Activated CD4-positive, alpha-beta T cell treated with anti-CD3 and anti-CD28 coated beads, Interleukin-2, amount 10 ng/mL, durations not matched to agents 24 days and 14 days (primary cell): ENCODE measurements at places on chromosomes 3 and 15.

DNA sequence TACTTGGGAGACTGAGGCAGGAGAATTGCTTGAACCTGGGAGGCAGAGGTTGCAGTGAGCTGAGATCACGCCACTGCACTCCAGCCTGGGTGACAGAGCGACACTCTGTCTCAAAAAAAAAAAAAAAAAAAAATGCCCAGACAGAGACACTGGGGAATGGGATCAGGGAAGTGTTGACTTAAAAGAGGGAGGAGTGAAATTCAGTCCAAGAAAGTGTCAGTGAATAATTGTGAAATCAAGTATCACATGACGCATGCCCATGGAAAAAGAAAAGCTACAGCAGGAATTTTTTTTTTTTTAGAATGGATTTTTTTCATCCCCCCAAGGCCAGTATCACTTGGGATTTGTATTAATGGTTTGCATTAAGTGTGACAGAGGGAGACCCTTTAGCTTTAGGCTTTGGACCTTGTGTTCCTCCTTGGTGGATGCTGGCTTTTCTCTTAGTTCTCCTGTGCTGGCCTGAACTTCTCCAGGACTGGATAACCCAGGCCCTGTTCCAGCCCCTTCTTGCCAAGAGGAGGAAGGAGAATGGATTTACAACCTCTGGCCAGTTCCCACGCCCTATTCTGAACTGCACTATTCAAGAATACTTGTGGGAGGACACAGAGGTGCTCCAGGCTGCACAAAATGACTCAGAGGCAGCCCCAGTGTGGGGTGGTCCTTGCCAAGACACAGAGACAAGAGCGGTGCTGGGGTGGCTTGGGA is 36.7 kb upstream of the ZNF774 start:
- peak overlapping the region; percentile 1 for H3K27ac ChIP-seq
- H3K36me3 ChIP-seq, result no peaks in the 10 kb centered on the region
- H3K4me3 ChIP-seq, result no peak overlapping the region
- H3K4me1 ChIP-seq, result peaks cover 20% of the 10 kb centered on the region
- peaks cover 15% of the 10 kb centered on the region for H3K27me3 ChIP-seq

DNA sequence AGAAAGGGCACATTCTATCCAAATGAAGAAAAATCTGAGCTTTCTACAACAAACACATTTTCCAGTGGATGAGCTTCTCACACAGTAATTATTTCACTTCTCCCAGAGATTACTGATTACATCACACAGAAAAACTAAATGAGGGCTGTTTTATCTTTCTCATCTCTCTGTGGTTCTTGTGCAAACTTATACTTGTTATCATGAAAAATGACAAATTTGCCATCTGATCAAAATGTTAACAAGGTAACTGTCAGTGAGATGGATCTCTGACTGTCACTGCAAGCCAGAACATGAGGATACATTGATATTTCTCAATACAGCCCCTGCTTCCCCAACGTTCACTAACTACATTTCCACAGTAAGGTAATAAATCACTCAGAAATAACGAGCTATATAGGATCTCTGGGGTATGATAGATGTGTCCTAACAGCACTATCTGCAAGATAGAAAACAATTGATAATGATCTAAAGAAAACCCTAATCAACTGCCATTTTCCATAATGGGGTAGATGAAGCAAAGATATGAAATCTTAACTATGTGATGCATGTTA is 829.3 kb upstream of the CFAP20DC start:
- no peak for DNase-seq
- peaks cover 16% of the 10 kb centered on the region for H3K4me1 ChIP-seq
- no peaks in the 10 kb centered on the region for H3K27me3 ChIP-seq
- H3K27ac ChIP-seq, result peak overlapping the region; percentile 31

- H3K4me3 ChIP-seq, result no peak overlapping the region
- H3K27ac ChIP-seq, result no peak overlapping the region
- H3K36me3 ChIP-seq, result no peaks in the 10 kb centered on the region
These were observed 317.8 kb upstream of the AGTR1 start for GRCh38 chr3:148379763-148380382.

DNA sequence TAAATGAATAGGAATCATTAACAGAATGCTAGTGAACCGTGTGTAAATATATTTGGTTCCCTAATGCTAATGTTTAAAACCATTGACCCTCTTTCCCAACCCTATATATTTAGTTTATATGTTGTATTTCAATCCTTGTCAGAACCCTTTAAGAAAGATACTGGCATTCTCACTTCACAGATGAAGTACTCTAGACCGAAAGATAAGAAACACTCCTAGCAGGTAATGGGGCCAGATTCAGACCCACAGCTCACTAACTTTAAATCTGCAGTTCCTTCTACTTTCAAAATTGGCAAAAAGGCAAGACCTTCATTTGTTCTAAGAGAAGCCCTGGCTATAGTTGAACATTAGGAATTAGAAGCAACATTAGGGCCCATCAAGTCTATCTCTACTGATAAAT is 42.3 kb upstream of the TM4SF4 start:
- no peaks in the 10 kb centered on the region for H3K4me1 ChIP-seq
- peaks cover 17% of the 10 kb centered on the region for H3K27me3 ChIP-seq
- no peaks in the 10 kb centered on the region for H3K36me3 ChIP-seq
- no peak overlapping the region for H3K27ac ChIP-seq
- DNase-seq, result no peak
- no peak overlapping the region for H3K4me3 ChIP-seq

DNA sequence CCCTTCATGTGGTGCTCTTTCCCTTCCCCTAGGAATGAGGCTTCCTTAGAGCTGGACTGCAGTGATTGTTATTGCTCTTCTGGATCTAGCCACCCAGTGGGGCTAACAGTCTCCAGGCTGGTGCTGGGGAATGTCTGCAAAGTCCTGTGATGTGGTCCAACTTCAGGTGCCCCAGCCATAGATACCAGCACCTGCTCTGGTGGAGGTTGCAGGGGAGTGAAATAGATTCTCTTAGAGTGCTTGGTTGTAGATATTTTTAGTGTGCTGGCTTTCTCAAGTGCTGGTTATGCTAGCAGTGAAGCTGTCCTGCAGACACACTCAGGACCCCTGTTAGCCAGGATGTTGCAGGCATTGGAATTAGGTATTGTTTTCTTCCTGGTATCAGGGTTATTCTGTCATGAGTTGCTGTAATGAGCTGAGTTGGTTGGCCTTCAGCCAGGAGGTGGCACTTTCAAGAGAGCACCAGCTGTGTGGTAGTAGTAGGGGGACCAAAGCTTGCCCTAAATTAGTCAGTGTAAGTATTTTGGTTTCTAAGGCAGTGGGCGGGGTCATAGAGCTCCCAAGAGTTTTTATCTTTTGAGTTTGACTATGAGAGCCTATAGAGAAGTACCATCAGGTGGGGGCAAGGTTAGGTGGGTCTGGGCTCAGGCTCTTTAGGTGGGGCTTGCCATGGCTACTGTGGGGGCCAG is 317.5 kb upstream of the SGO1 start:
- no peaks in the 10 kb centered on the region for H3K36me3 ChIP-seq
- no peak overlapping the region for H3K27ac ChIP-seq
- H3K4me1 ChIP-seq, result no peaks in the 10 kb centered on the region
- H3K4me3 ChIP-seq, result no peak overlapping the region

DNA sequence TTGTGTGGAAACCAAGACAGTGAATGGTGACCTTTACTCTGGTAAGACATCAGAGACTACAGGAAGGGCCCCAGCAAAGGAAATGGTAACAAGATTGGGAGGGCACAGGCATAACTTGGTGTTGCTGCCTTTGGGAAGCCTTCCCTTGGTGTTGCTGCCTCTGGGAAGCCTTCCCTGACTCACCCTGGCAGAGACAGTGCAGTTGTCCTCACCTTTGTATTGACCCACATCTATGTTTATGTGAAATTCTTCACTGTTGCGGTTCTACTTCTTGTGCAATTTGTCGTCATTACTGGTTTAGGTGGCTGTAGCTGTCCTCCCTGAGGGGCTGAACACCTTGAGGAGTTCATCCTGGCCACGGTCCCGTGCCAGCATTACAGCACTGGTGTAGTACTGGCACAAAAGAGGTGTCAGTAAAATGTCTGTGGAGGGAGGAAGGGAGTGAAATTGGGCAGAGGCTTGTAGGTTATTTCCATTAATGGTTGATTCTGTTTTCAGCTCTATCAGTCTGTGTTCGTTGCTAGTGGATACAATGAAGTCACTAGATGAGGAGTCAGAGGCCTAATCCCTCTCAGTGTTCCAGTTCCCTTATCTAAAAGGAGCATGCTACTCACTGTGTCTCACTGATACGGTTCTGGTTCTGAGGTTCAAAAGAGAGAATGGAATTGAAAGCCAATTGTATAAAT is 21.6 kb downstream of the IFT122 start:
- no peaks in the 10 kb centered on the region for H3K27me3 ChIP-seq
- no peak overlapping the region for H3K27ac ChIP-seq
- peaks cover 10% of the 10 kb centered on the region for H3K36me3 ChIP-seq

DNA sequence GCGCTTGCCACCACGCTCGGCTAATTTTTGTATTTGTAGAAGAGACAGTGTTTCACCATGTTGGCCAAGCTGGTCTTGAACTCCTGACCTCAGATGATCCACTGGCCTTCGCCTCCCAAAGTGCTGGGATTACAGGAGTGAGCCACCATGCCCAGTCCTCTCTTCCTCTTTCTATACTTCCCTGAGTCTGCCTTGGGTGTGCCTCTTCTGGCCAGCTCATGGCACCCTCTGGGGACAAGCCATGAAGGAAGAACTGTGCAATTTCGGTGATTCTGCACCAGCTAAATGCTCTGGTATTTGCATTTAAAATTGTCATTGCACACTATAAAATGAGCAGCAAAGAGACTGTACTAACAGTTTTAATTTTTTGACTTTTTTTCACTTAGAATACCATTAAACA is 66.6 kb downstream of the IL20RB start:
- no peaks in the 10 kb centered on the region for H3K36me3 ChIP-seq
- H3K4me1 ChIP-seq, result no peaks in the 10 kb centered on the region
- no peak overlapping the region for H3K4me3 ChIP-seq
- peaks cover 6% of the 10 kb centered on the region for H3K27me3 ChIP-seq
- no peak overlapping the region for H3K27ac ChIP-seq
- DNase-seq, result no peak

DNA sequence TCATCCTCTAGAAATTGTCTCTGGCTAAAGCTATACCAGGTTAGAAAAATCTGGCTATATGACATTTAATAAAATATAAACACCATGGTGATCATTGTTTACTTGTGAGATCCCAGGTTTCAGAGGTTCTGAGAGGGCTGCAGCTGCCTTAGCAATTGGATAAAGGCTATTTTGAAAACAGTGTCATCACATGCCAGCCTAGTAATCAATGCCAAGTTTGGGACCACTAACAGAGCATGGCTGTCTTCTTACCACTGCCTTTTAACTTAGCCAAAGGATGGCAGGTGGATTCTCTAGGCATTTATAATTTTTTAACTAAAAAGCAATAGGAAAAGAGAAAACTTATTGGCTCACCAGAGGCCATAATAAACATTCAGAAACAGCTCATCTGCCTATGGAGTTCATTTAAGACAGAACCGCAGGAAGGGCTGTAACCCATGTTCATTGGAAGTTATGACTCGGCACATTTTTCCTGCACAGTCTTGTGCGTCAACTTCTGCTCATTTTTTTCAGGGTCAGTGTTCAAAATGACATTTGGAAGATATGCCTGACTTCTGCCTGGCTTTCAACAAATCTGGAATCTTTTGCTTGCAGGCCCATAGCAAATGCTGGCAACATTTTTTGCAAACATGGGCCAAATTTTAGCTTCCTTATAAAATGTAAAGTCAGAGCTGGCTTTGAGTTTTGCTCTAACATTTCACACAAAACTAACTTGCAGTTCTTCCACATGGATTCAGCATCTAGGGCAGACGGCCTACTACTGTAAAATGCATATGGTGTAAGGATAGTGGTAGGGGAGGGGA is 476.0 kb upstream of the TBL1XR1 start:
- no peaks in the 10 kb centered on the region for H3K36me3 ChIP-seq
- H3K4me1 ChIP-seq, result peaks cover 2% of the 10 kb centered on the region
- no peak overlapping the region for H3K27ac ChIP-seq
- no peaks in the 10 kb centered on the region for H3K27me3 ChIP-seq
- DNase-seq, result no peak

- peaks cover 19% of the 10 kb centered on the region for H3K36me3 ChIP-seq
- no peak for DNase-seq
- peaks cover 21% of the 10 kb centered on the region for H3K4me1 ChIP-seq
- H3K27ac ChIP-seq, result no peak overlapping the region
- H3K27me3 ChIP-seq, result peaks cover 2% of the 10 kb centered on the region
- no peak overlapping the region for H3K4me3 ChIP-seq
These were observed 40.5 kb upstream of the B3GNT5 start for GRCh38 chr3:183212565-183212964.

- H3K27ac ChIP-seq, result no peak overlapping the region
- no peaks in the 10 kb centered on the region for H3K36me3 ChIP-seq
- no peaks in the 10 kb centered on the region for H3K4me1 ChIP-seq
- H3K4me3 ChIP-seq, result no peak overlapping the region
- H3K27me3 ChIP-seq, result no peaks in the 10 kb centered on the region
- peak; percentile 22 for DNase-seq
These were observed 42.2 kb downstream of the KLF15 start for GRCh38 chr3:126314790-126315658.

DNA sequence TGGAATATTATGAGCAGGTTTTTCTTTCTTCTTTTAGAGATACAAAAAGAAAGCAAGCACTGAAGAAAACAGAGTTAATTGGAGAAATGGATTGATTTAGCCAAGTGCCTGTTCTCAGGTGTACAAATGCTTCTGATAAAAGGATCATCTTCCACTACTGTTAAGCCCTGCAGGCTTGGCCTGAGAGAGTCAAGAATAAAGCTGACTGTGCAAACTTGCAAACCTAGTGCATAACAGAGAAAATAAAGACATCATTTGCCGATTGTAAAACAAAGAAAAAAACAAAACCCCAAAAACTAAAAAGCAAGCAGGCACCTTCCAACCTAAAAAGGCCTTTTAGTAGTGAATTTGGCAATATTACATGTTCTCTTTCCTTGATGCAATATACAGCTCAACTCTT is 78.0 kb upstream of the CCDC80 start:
- H3K4me3 ChIP-seq, result no peak overlapping the region
- H3K4me1 ChIP-seq, result no peaks in the 10 kb centered on the region
- no peak overlapping the region for H3K27ac ChIP-seq
- no peaks in the 10 kb centered on the region for H3K36me3 ChIP-seq
- no peak for DNase-seq

GRCh38 chr15:92845126-92845508 is 55.0 kb upstream of the CHD2 start:
- peaks cover 59% of the 10 kb centered on the region for H3K4me1 ChIP-seq
- H3K36me3 ChIP-seq, result no peaks in the 10 kb centered on the region
- peak overlapping the region; percentile 76 for H3K4me3 ChIP-seq
- H3K27me3 ChIP-seq, result no peaks in the 10 kb centered on the region
- peak; percentile 70 for DNase-seq

GRCh38 chr3:125123451-125124305 is 67.9 kb upstream of the HEG1 start:
- H3K4me3 ChIP-seq, result no peak overlapping the region
- peaks cover 55% of the 10 kb centered on the region for H3K4me1 ChIP-seq
- no peak overlapping the region for H3K27ac ChIP-seq
- H3K36me3 ChIP-seq, result peaks cover 3% of the 10 kb centered on the region

GRCh38 chr3:137110392-137110996 is 152.7 kb downstream of the IL20RB start:
- H3K4me3 ChIP-seq, result no peak overlapping the region
- H3K27ac ChIP-seq, result no peak overlapping the region
- H3K4me1 ChIP-seq, result no peaks in the 10 kb centered on the region

DNA sequence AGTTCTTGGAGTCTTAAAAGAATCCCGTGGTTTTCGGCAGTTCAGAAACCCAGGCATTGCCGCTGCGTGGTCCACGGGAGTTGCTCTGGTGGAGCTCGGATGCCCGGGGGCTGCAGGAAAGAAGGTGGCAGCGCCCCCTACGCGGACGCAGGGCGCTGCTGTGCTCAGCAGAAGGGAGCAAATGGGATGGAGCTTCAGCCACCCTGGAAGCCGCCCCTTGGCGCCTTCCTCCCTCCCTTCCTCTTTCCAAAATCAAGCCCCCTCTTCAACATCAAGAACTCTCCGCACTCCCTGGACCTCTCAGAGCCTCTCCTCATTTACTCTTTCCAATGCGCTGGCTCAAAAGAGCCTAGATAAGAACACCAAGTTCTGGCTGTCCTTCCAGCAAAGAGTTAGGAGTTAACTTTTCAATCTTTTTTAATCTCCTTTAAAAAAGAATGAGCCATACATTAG is 880 bp upstream of the CHRNA7 start:
- H3K27me3 ChIP-seq, result peaks cover 63% of the 10 kb centered on the region
- H3K36me3 ChIP-seq, result no peaks in the 10 kb centered on the region
